A549 (cell line): ENCODE measurements at places on chromosomes 3 and 15.

- no peak for DNase-seq
These were observed 1031.8 kb upstream of the NR2F2 start for GRCh38 chr15:95298729-95299128.

GRCh38 chr3:183725387-183725786 is 27.8 kb downstream of the YEATS2 start:
- no peak for DNase-seq

- DNase-seq = peak; percentile 92
These were observed 589.8 kb upstream of the DPPA4 start for GRCh38 chr3:109927161-109927560.

GRCh38 chr3:62837145-62837787 is 38.0 kb downstream of the CADPS start:
- no peak for DNase-seq

GRCh38 chr3:155423526-155424322 is 130.2 kb upstream of the STRIT1 start:
- no peak for DNase-seq

GRCh38 chr3:13240928-13241618 is 167.8 kb upstream of the IQSEC1 start:
- DNase-seq = no peak

GRCh38 chr15:75369897-75370581 is 1.6 kb upstream of the MAN2C1 start:
- DNase-seq = no peak

DNA sequence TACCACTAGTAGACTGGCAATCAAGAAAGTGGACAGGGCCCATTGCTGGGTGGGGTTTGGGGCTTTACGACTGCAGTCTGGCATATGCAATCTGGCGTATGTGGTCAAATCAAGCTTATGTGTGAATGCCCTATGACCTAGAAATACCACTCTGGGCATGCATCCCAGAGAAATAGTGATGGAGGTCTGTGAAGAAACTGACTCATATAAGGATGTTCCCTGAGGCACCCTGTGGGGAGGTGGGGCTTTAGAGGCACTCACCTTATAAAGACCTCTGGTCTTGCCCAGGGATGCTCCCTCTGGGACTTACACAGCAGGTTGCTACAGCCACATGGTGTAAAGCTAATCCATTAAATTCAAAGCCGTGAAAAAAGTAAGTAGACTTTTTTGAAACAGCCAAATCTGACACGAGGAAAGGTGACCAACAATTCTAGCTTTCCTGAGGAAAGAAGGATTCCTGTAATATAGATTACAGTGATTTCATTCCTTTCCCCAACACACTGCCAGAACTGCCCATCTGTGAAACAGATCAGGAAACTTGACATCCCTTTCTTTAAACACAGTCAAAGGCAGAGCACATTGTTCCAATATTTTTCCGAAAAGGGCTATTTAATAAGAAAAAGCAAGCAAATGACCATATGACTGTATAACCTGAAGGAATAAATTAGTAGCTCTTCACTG is 13.6 kb downstream of the RARRES1 start:
- DNase-seq = peak; percentile 34

DNA sequence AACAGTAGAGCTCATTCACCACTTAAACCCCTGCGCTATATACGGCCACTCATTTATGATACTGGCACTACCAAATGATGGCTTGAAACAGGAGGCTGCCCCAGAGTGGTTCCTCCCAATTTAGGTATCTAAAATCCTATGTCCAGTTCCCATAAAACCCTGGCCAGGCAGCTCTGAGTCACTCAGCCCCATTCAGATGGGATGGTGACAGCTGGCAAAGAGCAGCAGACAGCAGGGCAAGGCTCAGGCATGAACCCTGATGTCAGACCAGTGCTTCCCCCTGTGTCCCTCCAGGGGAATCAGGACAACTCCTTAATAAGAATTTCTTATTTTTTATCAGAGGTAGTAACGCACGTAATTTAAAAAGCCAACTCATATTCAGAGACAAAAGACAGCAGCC is 77.2 kb upstream of the RNU6-1 start:
- no peak for DNase-seq

DNA sequence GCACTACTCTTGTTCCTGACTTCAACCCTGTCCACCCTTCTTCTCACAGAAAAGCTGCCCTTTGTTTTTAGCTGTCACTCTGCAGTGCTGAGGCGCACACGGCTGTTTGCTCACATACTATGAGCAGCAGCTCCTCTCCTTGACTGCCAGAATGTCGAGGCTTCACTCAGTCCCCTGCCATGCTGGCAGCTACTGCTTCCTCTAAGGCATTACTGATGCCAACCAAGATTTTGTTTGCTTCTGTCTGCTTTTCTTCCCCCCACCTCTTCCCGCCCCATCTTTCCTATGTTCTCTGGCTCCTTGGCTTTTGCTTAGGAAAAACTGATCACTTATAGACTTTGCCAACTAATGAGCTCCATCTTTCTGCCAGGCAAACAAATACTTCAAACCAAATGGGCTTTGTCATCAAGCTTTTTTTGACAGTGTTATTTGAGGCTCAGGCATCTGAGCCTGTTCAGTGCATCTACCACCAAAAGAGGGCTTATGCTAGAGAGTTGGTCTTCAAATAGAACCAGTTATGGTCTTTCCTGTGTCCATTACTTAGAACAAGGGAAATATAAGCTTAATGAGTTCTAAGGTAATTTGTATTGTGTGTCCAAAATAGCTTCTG is 81.0 kb downstream of the FBXL2 start:
- DNase-seq = no peak

DNA sequence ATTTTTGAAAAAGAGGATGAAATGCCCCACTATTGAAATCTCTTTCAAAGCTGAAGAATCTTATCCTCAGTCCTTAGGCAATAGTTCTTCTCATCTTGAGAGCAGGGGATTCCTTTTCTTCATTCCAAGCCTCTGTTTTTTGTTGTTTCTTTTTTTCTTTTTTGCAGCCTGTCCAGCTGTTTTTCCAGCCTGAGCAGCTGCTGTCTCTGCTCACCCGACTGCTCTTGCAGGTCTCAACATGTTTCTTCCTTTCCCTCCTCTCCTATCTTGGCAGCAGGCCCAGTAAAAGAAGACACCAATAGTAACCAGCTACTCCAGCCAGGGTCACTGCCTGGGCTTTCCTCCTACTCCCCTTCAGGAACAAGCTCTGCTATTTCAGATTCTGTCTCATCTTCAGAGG is 23.8 kb downstream of the MEX3B start:
- no peak for DNase-seq
